ENCODE measurements at places on chromosomes 12 and 14.

GRCh38 chr14:22526218-22526617 lies 62.8 kb downstream of the DAD1 start:
- no peak for DNase-seq

DNA sequence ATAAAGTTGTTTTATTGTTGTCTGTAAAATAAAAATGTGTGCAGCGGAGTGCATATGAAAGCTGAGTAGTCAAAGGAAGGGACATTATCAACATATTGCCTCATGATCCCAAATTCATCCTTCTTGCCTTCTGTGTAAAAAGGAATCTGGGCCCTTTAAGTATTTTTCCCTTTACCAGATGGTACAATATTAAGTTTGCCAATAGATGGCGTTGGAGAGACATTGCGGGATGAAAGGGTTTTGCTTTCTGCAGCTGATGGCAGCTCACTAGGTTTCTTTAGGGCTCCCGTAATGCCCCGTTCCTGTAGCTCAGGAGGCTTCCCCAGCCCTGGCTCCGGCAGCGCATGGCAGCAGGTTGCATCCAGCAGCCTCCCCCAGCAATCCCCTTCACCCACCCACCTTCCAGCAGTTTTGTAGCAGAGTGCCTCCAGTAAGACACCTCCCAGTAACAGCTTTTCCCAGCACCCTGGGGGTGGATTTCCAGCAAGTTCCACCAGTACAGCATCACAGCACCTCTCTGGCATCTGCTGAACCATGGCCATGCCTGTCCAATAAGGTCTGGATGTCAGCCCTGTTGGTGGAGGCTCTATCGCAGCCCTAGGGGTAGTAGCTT lies 354.4 kb downstream of the MED13L start:
- DNase-seq = no peak

DNA sequence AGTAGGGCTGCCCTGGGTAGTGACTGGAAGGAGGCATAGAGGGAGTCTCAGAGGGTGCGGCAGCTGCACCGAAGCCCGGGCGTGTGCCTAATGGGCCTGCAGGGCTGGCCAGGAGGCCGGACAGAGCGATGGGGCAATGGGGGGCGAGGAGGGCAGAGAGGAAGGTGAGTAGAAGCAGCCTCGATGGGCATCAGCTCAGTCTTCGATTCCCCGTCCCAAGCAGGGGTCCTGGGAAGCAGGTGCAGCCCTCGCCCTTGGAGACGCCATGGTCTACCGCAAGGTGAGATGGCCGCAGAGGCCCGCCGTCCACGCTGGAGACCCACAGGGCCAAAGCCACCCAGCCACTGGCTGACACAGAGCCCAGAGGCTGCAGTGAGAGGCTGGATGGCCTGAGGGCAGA lies 70.8 kb downstream of the GALNT9 start:
- DNase-seq = no peak

GRCh38 chr12:25151476-25151875 lies 43.5 kb downstream of the DNAI7 start:
- no peak for DNase-seq

DNA sequence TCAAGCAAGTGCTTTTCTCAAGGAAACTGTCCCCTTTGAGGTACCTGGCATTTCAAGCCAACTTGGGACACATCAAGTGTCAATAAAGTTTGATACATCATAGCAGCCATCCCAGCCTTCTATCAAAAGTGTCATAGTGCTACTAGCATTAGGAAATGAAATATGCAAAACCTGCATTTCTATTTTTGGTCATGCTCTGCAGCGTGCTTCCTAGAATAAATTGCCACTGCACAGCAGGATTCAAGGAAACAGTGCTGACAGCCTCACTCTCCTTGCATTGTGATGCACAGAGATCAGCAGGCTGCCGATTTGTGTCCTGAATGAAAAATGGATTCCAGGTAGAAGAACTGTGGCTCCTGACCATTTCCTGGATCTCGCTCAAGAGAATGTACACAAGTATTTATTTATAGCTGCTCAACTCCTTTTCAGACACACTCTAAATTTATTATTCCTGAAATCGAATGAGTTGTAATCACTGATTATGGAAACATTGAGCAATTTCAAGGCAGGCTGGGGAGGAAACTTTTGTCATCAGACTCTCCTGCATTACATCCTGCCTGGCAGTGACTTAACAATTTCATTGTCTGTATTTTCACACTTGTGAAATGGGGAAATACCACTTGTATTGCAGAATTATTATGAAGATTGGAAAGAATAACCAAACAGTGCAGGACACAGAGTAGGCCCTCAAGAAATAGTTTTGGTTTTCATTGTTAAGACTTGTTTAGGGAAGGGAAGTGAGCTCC lies 120.9 kb downstream of the SLC38A6 start:
- DNase-seq = no peak

DNA sequence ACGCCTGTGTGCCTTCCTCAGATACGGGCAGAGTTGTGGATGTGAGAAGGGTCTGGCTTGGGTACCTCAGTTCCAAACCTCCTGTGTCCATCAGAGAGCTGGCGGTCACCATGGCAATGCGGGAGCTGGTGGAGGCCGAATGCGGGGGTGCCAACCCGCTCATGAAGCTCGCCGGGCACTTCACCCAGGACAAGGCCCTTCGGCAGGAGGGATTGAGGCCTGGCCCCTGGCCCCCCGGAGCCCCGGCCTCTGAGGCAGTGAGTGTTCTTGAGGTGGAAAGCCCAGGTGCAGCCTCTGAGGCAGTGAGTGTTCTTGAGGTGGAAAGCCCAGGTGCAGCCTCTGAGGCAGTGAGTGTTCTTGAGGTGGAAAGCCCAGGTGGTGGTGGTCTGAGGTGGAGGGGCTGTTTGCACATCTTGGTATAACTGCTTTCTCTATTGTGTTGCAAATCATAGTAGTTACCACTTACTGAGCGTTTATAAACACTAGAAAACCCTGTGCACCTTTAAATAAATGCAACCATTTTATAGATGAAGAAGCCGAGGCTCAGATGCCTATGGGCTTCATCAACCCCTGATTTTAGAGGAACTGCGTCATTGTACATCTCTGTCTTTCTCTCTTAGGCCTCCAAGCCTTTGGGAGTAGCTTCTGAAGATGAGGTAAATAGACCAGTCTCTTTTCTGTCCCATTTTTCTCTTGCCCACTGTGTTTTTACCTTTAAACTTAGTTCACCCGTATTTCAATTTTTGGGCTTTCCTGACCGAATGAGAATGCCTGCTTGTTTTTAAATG lies 976 bp downstream of the PEX5 start:
- DNase-seq = no peak

All from NCI-H2081 treated with DMSO at 0.1 percent for 48 hours (cell line).